ENCODE measurements at places on chromosomes 7 and 10.
A peak's percentile ranks its signal among the peaks of the same experiment; 100 is the strongest.

DNA sequence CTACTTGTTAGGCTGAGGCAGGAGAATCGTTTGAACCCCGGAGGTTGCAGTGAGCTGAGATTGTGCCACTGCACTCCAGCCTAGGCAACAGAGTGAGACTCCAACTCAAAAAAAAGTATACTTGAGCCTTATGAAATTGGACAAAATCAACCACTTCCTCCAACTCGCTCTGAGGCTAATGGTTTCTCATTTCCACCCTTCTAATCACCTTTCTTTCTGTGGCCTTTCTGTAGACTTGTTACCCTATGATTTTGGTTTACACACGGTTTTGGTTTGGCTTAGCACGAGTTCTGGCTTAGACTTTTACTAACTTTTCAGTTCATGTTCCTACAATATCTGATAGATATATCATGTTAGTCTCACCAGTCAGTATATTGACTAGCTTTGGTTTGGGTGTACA is 152.0 kb downstream of the PHTF2 start:
- no peak for DNase-seq

DNA sequence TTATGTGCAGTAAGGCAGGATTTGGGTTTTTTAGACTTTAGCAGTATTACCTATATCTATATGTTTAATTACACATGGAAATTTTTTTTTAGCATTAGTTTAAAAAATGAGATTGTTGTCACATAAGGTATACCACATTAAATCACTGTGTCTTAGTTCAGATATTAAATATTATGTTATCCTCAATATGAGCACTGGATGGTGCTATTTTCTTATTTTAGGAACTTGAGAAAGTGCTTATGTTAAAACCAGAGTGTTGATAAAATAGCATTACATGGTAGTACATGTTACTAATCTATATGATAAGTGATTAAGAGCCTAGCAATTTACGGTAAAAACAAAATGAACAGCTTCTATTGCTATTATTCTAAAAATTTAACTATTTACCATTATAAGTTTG is 28.8 kb downstream of the MIOS start:
- DNase-seq, result no peak

DNA sequence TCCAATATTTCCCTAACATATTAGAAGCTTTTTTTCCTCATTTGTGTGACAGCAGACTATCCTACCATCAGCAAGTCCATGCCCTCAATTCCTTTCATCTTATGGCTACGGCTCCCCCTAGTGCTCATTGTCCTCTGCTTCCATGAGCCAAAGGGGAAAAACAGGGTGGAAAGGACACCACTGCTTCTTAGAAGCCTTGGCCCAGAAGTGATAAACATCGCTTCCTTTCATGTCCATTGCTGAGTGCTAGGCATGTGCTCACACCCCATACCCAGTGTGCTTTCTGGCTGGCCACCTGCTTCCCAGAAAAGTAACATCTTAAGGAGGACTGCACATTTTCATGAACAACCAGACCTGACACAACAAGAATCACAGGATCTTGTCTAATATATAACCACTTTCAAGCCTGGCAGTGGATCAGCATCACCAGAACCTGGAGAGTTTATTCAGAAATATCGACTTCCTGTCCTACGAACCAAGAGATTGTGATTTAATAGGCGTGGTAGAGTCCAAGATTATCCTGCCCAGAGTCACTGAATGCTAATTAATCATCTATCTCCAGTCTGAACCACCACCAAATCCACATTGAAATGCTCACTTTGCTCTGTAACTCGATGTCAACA is 650.5 kb upstream of the SORCS1 start:
- DNase-seq, result no peak

GRCh38 chr10:75049316-75050148 is 61.9 kb upstream of the SAMD8 start:
- DNase-seq, result no peak

GRCh38 chr7:80781561-80781979 is 137.3 kb downstream of the SEMA3C start:
- no peak for DNase-seq

- peak; percentile 2 for DNase-seq
Measured at GRCh38 chr10:101441541-101442455, 87.8 kb downstream of the BTRC start.

DNA sequence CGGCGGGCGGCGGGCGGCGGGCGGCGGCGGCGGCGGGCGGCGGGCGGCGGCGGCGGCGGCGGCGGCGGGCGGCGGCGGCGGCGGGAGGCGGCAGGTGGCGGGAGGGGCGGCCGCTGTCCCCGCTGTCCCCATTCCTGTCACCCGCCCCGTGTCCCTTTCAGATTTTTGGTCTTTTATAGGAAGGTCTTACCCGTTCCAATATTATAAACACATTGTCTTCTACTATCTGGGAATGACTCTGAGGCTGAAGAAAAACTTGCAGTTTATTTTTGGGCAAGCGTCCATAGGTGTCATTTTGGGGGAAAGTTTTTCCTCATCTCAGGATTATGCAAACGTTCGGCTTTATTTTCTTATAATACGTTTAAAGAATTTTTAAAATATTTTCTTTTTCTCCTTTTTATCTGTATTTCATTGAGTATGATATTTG is 578 bp downstream of the ZNF713 start:
- DNase-seq, result no peak

GRCh38 chr10:97629289-97629688 is 4.0 kb downstream of the MORN4 start:
- DNase-seq, result no peak

DNA sequence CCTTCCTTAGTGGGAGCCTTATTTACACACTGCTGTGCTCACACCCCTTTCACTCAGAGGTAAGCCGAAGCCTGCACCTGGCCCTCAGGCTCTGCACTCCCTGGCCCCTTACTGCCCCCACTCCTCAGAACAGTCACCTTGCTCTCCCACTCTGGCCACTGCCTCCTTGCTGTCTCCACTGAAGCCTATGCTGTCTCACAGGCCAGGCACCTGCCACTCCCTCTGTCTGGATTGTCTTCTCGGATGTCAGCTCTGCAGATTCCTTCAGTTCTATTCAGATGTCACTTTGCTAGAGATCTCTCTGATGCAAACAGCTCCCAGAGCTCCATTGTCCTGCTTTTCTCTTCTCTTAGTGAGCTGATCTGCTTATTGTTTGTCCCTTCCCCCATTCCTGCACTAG is 390.7 kb downstream of the DPP6 start:
- DNase-seq, result no peak

GRCh38 chr10:92432596-92432995 is 141.3 kb downstream of the IDE start:
- no peak for DNase-seq

- DNase-seq, result no peak
Measured at GRCh38 chr10:32002531-32002930, 53.7 kb downstream of the KIF5B start.

- no peak for DNase-seq
Measured at GRCh38 chr10:101295261-101295660, 58.7 kb upstream of the BTRC start.

GRCh38 chr10:32795598-32796183 is 162.3 kb downstream of the ITGB1 start:
- no peak for DNase-seq

GRCh38 chr7:81604075-81604807 is 165.6 kb downstream of the HGF start:
- no peak for DNase-seq

DNA sequence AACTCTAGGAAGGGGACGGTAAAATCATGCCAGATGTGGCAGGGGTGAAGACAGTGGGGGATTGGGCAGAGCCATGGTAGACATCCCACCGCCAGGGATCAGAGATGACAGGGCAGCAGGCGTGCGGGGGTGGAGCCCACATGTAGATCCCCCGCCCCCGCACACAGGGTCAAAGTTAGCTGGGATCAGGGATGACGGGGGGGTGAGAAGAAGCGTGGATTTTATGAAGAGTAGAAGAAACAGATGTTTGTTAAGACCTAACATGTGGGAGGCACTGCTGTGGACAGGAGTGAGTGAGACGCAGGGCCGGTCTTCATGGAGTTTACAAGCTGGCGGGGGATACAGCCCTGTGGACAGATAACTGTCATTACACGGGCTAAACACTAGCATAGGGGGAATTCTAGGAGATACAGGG is 154.0 kb upstream of the KLF14 start:
- DNase-seq, result no peak

- no peak for DNase-seq
Measured at GRCh38 chr10:61329854-61330253, 123.3 kb downstream of the TMEM26 start.

DNA sequence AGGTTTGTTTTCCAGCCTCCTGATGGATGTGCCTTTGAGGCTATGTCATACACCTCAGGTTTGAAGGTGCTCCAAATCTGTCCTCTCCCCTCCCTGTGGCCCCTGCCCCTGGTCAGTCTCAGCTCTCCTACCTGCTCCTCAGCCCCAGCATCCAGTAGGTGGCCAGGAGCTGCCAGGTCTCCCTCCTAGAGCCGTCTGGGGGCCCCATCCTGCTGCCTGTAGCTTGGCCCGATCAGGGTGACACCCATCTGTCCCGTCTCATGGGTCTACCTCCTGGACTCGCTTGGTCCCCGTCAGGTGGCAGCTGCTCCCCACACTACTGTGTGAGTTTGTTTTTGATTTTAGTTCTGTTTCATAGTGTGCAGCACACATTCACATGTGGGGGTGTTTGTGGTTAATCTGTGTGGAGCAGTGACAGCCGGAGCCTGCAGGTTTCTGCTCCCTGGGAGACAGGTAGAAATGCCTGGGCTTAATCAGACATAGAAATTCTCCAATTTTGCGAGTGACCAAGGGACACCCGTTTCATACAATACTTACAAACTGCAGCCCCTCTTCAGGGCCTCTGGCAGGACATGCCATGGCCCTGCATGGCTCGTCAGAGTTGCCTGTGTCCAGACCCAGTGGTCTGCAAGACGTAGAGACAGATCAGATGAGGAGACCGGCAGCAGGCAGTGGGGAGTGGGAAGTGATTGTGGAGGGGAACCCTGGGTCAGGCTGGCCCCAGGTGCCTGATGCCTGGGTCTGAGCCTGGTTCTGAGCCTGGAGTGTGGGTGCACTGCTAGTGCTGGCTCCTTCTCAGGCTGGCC is 17.1 kb downstream of the ADCY1 start:
- DNase-seq, result no peak

- no peak for DNase-seq
Measured at GRCh38 chr7:110417611-110418010, 673.3 kb upstream of the LRRN3 start.

DNA sequence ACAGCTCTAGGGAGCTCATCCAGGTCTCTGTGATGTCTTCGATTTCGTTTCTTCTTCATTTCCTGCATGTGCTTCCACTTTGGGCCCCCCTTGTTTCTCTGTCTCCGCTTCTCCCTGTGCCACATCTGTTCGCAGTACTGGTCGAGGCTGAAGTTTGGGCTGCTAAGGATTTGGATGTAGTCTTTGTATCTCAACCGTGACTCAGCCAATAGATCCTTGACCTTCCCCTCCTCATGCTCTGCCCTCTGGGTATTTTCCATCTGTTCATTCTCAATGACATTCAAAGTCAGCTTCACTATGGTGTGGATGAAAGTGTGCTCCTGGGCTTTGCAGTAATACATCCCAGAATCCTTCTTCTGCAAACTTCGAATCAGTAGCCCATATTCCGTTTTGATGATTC is 187.4 kb downstream of the SEMA3D start:
- no peak for DNase-seq

- DNase-seq, result no peak
Measured at GRCh38 chr7:88281749-88282148, 24.9 kb downstream of the STEAP4 start.

- DNase-seq, result no peak
Measured at GRCh38 chr10:32059472-32059871, 3.2 kb upstream of the KIF5B start.

GRCh38 chr10:16943295-16944285 is 126.4 kb upstream of the RSU1 start:
- no peak for DNase-seq

- DNase-seq, result no peak
Measured at GRCh38 chr10:3206511-3207157, 34.1 kb upstream of the PITRM1 start.

- no peak for DNase-seq
Measured at GRCh38 chr7:39678930-39679709, 55.7 kb downstream of the RALA start.

DNA sequence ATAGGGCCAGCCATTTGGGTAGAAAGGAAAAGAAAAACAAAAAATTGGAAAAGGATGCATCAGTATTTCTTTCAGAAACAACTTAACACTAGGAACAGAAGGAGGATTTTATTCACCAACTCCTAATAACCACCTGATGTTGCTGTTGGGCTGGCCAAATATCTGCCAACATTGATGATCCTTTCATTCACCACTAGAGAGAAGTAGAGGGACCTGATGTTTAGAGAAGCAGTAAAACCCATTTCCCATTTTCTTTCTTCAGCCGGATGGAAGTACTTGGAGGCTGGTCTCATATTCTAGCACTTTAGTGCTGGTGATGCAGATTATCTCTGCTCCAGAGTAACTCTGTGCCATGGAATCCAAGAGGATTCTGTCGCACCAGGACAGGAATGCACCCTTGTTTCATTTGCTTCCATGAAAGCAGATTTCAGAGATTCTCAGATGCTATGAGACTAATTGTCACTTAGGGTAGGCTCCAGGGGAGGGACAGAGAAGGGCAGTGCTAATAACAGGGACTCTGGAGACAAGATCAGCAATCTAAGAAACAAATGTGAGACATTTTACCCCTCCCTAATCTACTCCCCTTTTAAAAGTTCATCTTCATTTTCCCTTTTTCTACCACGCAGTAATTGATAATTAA is 3.1 kb downstream of the KLLN start:
- DNase-seq, result no peak

DNA sequence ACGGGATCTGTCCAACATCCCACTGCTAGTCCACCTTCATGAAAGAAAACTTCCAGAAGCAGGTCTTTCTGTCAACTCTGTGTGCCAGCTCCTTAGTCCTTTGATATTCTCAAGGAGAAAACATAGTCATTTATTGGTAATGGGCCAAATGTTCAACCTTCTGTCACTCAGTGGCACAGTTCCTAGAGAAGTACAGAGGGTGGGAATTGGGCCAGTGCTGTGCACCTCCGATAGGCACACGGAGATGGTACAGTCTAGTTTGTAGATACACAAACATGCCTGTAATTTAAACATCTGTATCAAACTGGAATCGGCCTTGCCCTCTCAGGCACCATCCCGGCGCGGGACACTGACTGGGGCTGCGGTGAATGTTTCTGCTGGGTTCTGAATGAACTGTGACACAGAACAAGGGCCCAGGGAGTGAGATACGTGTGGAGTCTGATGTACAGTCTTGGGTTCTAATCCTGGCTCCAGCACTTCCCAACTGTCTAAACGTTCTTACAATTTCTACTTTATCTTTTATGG is 213.9 kb upstream of the SHH start:
- DNase-seq, result no peak

GRCh38 chr10:8640301-8640700 is 585.8 kb downstream of the GATA3 start:
- DNase-seq, result no peak

DNA sequence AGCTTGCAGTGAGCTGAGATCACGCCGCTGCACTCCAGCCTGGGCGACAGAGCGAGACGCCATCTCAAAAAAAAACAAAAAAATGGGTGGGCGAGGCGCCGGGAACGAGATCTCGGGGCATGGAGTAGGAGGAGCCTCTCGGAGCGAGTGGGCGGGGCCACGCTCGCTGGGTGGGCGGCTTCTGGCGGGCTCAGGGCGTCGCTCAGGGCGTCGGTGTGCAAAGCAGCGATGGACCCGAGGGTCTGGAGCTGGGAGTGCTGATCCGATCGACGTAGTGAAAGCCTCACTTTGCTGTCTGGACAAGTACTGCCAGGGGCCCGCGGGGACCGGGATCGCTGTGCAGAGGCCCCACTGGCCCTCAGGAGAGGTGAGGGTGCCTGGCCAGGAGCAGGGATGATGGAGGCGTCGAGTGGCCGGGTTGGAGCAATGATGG is 22.6 kb upstream of the AMZ1 start:
- DNase-seq, result no peak

Measured in stimulated activated CD4-positive, alpha-beta T cell treated with anti-CD3 and anti-CD28 coated beads, TNF-alpha, amount 100 ng/mL, for 24 hours (primary cell).